ENCODE measurements at places on chromosomes 6 and 20.
A peak's percentile ranks its signal among the peaks of the same experiment; 100 is the strongest.

GRCh38 chr6:33724102-33725023 lies 12.9 kb upstream of the UQCC2 start:
- DNase-seq = no peak

DNA sequence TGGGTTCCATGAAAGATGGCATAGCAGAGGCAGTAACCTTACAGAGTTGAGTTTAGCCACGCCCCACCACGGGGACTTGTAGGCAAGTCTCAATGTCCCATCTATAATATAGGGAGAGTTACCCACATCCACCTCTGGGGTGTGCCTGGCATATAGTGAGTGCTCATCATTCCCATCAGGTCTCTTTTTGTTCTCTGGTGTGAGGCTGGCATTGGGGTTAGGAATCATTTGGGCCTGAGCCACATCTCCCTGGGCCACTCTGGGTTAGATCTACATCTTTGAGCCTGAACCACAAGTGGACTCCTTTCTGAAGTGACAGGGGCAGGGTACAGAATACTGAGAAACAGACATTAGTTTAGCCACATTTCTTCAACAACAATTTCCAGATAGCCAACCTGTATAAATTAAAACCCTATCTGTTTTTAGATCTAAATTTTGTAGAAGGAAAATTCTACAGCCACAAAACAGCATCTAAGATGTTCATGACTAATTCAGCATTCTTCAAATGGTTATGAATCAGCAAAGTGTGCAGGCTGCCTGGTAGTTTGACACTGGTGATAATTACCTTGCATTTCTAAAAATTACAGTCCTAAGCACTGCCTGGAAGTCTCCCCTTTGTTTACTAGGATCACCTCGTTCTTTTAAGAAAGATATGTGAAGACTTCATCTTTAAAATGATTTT lies 20.1 kb downstream of the RNF24 start:
- peak; percentile 62 for DNase-seq

DNA sequence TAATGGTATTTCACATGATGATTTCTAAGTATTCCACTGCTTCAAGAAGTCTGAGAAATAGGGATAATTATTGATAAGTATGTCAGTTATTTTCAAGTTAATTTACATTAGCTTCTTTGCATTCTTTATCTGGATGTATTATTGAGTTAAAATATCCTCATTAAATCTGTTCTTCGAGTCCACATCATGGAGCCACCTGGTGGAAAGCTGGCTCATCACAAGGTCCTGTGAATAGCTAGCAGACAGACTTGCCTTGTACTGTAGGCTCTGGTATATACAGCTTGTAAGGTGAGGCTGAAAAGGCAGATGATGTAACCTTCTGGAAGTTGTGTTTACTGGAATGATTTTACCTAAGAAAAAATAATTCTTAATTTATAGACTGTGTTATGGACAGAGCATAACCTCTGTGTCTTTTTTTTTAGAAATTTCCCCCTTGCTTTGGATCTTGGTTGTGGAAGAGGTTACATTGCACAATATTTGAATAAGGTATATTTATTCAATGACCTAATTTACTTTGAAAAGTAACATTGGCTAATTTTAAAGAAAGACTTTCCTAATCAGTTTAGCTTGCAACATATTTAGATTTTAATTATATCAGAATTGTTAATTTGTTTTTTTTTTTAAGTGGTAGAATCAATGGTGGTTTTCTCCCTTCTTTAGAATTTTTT lies 3.5 kb downstream of the NDUFAF5 start:
- peak; percentile 56 for DNase-seq

GRCh38 chr6:46652232-46652602 lies 401 bp downstream of the CYP39A1 start:
- DNase-seq = no peak
